ENCODE measurements at places on chromosomes 16 and 17.

DNA sequence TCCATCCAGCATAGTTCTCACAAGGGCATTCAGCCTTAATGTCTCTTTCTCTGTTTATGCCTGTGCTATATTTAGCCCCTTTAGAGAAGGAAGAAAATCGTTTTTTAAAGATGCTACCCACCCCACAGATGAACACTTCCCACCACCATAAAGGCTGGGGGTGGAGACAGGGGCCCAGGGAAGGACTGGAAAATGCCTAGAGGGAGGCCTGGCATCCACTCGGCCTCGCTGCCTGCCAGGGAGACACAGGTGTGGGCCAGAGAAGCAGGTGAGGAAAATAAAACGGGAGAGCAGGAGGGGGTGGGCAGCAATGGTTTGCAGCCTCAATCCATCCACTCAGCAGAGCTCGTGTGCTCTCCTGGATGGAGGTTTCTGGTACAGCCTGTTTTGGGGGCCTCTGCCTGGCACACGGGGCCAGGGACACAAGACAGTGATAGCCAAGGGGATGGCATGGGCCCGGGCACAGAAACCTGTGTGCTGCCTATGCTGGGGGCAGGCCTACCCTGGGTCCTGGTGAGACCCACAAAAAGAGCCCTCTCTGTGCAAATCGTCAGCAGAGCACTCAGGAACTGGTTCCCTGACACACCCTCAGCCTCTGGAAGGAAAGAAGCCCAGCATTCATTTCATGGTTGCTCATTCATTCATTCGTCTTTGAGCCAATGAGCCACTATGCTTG, 121.4 kb downstream of the C16orf78 start:
- DNase-seq = no peak

GRCh38 chr17:60496041-60496440, 30.0 kb downstream of the APPBP2 start:
- no peak for DNase-seq

DNA sequence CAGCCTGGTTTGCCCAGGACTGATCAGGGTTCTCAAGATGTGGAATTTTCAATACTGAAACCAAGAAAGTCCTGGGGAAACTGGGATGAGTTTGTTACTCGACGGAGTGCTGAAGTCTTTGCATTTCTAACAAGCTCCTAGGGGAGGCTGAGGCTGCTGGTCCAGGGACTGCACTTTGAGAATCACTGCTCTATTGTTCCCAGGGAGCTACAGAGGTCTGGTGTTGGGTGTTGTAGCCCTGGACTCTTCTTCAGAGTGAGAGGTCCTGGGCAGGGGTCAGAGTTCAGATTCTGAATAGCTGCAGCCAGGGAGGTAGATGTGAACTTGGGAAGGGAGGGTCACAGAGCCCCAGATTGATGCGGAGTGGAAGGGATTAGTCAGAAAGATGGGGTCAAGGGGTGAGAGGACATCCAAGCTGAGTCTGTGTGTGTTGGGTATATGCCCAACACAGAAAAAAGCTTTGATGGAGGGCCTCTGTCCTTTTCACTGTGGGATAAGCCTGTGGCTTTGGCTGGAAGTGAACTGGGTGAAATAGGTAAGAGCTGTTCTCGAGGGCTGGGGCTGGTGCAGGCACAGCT, 14.1 kb downstream of the TMEM238L start:
- no peak for DNase-seq

DNA sequence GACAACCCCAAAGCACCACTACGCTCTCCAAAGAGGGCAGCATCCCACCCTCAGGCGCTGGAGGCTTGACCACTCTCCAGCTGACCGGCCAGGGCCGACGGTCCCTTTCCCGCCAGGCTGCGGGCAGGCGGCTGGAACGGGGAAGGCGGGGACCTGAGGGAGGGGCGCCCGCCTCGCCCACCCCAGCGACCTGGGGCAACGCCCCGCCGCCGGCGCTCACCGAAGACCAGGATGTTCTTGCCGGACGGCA, 431 bp downstream of the DYNC1LI2 start:
- DNase-seq = no peak

DNA sequence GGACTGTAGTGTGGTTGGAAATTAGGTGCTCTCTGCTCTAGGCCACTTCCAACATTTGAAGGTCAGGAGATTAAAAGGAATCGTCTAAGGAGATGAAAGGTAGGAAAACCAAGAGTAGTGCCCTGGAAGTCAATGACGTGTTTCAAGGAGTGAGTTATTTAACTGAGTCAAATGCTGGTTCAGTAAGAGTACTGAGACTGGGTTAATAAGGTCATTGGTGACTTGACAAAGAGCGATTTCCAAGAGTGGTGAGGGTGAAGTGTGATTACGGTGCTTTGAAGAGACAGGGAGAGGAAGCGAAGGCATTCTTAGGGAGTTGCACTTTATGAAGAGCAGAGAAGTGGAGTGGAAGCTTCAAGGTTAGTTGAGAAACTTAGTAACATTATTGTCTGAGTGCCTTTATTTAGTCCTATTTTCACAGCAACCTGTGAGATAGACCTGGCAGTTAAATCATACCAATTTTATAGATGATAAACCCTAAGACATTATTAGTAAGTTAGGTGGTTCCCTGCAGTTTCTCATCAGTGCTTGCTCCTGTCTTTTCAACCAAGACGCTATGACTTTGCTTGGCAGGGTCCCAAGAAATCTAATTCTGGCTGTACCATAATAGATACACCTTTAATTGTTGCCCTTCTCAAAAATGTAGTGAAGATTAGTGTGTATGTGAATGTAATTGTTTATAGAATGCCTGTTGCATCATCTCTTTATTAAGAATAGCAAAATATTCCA, 5.9 kb downstream of the ZNF207 start:
- no peak for DNase-seq

DNA sequence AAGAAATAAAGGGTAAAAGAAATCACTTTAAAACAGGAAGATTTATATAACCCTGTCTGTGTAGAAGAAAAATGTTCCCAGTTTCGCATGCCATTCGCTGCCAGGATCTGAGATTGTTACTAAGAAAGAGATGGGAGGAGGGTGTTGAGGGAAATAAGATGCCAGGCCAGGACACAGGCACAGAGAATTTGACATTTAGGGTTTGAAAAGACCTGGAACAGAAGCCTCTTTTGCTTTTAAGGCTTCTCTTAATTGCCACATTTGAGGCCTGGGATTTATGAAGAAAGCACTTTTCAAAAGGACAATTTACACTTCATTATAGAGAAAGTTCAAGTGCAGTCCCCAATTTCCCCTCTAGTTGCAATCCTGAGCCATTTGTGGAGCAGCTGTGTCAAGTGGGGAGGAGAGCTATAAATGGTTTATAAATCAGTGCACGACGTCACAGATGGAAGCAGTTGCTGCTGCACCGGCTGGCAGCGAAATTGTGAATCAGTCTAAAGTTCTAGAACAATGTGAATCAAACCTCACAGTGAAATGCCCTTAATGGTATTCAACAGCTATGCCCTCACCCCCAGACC, 26.5 kb upstream of the C16orf87 start:
- peak; percentile 59 for DNase-seq

DNA sequence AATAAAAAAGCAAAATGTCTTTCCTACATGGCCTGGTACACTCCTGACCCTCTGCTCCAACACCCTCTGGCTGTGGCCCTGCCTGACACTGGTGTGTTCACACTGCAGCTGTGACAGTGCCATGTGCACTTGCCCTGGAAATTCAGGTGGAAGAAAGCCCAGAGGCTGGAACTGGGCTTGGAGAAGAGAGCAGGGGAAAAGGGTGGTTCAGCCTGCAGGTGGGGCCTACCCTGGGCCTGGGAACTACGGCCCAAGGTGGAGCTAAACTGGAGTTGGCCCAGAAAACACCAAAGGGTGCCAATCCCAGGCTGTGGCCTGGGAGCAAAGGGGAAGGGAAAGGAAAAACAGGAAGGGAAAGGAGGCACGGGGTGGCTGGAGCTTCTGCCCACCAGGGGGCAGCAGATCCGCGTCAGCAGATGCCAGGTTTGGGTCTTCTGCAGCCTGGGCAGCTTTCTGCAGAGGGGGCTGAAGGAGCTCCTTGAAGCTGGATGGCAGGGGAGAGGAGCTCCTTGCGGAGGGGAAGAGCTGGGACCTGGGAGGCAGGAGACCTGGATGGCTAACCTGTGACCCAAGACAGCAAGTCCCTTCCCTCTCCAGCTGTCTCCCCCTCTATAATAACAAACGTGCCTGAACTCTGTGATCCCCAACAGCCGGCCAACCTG, 15.4 kb upstream of the CTCF start:
- peak; percentile 40 for DNase-seq

DNA sequence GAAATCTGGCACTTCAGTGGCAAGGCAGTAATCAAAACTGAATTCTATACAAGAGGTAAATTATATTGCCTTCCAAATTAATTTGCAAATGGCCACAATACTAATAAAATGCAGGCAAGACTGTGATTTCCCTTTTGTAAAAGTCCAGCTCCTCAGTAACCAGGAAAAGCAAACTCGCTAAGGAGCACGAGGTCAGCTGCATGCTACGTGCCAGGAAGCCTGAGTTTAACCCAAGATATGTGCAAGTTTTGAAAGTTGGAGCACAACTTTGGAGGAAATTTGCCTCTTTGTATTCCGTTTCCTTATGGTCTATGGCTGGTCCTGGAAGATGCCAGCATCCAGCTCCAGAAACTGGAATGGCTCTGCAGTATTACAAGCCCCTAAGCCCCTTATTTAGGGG, 226.8 kb upstream of the DYNLRB2 start:
- no peak for DNase-seq

Data from NCI-H524 (cell line).